Kasumi-1 (cell line): ENCODE measurements at places on chromosomes 7 and 10.

GRCh38 chr7:142196066-142196840 is 61.6 kb downstream of the PRSS58 start:
- no peak for DNase-seq

- DNase-seq = no peak
Observed at GRCh38 chr10:53260213-53260612, 487.6 kb upstream of the MBL2 start.

- DNase-seq = no peak
Observed at GRCh38 chr10:18351421-18351820, 211.2 kb downstream of the CACNB2 start.

- no peak for DNase-seq
Observed at GRCh38 chr7:159125104-159125954, 19.3 kb downstream of the VIPR2 start.

GRCh38 chr10:18647945-18648344 is 3.4 kb downstream of the NSUN6 start:
- no peak for DNase-seq

- no peak for DNase-seq
Observed at GRCh38 chr7:137936509-137937201, 65.2 kb downstream of the CREB3L2 start.

- no peak for DNase-seq
Observed at GRCh38 chr10:11831520-11831951, 8.4 kb downstream of the PROSER2 start.

DNA sequence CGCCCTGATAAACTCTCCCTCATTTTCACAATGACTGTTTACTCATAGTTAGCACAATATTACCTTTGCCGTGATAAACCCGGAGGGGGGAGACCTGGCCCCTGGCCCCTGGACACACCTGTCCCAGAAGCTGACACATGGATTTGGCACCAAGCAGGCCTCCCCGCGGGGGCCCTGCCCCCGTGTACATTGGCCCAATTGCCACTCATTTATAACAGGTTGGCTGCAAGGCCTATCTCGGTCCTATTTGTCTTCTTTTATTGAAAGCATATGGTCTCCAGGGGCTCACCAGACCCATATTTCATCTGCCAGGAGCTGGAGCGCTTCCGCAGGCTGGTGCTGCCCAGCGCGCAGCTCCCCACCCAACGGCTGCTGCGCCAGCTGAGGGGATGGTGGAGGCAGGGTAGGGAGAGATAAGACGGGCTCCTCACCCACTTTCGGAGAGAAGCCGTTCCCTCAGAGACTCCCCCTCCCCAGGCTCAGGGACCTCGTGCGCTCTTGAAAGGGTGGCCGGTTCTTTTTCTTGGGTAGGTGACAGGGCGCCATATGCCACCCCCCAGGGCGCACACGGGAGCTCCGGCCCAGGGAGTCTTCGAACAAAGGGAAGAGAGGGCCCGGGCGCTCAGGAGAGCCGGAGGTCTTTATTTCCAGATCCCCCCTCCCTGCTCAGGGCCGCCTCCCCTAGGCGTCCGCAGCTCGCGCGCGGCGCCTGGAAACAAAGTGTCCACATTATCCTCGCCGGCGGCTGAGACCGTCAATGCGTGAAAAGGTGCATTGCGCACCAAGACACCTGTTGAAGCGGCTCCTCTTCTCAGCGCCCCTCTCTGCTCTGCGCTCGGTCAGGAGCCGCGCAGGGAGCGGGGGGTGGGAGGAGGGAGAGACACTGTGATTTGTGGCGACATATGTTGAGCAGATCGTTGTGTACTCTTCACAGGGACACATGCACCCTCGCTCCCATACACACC is 4.3 kb upstream of the NEUROG3 start:
- no peak for DNase-seq

- no peak for DNase-seq
Observed at GRCh38 chr7:147308539-147308938, 1191.9 kb downstream of the CNTNAP2 start.

DNA sequence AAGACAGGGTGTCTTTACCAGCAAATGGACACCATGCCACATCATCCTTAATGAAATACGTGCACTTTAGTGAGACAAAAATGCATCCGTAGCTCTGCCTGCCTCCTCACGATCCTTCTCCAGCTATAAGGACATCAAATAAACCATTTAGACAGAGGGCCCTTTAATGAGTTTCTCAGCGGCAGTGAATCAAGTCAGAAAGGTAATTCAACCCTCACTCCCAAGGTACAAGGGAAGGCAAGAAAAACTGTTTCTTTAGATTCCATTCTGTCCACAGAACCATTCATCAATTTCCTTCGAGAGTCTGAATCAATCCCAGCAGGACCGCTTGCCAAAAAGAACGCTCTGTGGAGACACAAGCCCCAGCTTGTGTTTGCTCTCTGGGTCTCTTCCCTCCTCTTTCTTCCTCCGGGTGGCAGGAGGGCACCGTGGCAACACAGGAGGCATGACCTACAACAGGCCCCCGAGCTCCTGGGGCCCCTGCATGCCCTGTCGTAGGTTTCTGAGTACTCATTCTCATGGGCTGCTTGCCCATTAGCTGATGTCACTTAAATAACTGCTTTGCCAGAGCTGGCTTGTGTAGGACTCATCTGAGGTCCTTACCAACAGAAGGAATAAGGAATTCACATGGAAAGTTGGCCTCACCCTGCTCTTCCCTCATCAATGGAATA is 297.8 kb upstream of the PRKCQ start:
- peak; percentile 20 for DNase-seq

DNA sequence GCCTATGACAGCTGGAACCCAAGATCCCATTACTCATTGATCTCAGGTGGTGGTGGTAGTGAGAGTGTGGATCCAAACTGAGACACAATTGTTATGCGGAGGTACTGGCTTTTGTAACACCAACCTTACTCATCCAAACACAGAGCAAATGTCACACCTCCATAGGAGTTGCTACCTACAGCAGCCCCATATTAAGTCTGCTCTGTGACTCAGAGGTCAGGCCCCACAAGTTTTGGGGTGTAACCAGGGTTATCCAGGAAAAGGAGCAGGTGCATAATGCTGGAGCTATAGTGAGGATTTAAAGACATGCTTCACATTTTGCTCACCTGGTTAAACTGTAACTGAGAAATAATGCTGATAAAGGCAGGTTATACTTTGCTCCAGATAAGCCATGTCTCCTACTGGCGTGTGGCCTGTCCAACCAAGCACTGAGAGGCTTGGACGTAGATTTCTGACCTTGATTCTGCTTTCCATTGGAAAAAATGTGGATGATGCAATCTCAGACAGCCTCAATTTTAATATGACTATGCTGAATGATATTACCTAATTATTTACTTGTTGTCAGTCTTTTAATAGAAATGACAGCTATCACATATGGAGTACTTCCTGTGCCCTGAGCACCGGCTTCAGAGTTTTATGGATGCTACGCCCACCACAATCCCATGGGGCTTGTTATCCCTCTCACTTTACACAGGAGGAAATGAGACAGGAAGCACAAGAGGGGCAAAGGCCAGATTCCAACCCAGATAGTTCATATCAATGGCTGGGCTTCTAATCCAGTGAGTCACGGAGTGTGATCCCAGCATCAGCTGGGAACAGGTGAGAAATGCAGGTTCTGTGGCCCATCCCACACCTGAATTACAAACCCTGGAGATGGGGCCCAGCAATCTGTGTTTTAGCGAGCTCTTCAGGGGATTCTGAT is 181.3 kb downstream of the CHN2 start:
- no peak for DNase-seq

GRCh38 chr10:13589316-13589715 is 2.6 kb downstream of the PRPF18 start:
- peak; percentile 27 for DNase-seq

DNA sequence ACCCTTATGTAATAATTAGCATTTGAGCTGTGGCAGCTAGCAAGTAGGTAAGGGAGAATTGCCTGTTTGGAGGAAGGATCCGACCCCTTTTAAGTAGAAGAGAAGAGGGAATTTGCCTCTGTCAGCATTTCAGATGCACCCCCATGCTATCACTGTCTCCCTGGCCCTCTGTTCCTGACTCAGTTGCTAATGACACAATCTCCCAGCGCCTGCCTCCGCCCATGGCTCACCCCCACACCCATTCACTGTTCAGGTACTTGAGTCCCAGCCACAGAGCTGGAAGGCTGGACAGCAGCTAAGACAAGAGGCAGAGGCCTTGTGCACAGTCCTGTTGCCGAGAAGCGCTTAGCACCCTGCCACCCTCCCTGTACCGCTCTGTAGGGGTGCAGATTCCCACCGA is 512.3 kb upstream of the GALNT17 start:
- no peak for DNase-seq
